ENCODE measurements at places on chromosomes 4 and X.

DNA sequence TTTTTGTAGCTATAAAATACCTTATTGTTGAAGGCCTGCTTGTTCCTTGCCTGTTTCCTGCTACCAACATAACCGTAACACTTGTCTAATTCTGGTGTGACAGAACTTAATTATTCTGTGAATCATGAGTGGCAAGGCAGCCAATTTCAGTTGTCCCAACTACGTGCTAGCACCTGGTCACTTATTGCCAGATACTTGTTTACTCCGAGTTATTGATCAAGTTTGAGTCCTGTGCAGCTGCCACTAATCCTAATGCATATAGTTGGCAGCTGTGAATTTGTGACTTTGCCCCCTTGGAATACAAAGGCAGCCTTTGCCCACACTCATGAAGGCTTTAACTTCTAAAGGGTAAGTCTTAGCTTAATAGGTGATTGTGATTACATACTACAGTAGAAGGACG lies 7.8 kb upstream of the RNF128 start:
- no peak for DNase-seq

DNA sequence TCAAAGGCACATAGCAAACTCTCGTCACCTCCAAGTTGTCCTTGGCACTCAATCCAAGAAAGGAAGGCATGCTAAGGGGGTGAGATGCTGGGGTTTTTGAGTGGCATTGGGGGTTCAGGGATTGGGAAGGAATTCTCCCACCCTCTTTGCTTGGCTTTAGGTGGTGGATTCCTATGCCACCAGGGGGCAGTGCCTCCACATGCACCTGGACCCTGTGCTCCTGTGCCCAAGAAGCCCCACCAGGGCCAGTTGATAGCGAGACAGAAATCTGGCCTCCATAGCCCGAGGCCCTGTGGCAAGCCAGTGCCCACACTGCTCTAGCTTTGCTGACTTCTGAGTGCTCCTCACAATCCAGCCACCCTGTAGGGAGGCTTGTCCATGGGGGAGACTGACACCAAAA lies 2.0 kb upstream of the FATE1 start:
- peak; percentile 18 for DNase-seq

- no peak for DNase-seq
These were observed 25.5 kb upstream of the NHSL2 start for GRCh38 chrX:71885099-71885498.

GRCh38 chr4:159698336-159698735 lies 595.5 kb downstream of the RAPGEF2 start:
- DNase-seq: no peak

GRCh38 chrX:13855689-13856450 lies 39.0 kb upstream of the GPM6B start:
- DNase-seq: no peak

- DNase-seq: no peak
These were observed 20.6 kb downstream of the CLIC2 start for GRCh38 chrX:155313766-155314165.

DNA sequence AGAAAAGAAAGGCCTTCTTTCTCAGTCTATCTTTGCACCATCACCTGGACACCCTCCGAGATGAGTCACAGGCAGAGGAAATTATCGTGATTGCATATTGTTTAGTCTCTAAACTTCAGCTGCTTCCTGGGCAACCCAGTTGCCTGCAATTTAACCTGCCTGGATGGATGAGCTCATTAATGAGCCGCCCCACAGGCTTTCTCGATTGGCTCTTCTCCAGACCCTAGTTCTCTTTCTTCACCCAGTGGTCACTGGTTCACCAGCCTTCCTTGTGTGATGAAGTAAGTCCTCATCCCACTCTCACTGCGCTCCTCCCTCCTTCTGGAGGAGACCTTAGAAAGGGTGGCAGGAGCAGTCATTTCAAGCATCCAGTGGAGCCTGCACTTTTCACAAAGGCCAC lies 94.4 kb downstream of the SOWAHB start:
- DNase-seq: no peak

DNA sequence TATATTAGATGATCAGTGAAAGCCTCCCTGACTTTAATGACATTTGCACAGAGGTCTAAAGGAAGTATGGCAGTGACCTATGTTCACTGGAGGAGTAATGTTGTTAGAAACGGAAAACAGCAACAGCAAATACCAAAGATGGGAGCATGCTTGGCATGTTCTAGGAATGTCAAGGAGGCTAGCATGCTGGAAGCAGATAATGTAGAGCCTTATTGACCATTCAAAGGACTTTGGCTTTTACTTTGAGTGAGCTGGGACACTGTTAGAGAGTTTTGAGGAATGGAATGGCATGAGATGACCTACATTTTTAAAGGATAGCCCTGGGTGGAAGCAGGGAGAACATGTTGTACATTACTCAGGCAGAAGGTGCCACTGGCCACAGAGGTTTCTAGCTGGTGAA lies 6.0 kb downstream of the RPA4 start:
- DNase-seq: no peak

DNA sequence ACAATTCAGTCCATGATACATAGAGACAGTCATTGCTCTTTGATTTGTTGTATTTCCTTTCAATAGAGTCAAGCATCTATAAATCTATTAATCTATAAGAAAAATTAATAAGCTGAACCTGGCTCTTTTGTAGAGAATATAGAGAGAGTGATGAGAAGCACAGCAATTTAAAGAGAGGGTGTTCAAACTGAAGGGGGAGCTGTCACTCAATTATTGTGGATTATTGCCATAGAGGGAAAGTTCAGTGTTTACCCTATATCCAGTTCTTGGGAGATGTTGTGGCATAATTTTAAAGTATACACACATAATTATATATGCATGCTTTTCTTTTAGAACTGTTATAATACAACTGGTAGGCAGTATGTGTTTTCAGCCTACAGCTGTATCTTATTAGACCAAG lies 1469.0 kb upstream of the PABPC4L start:
- DNase-seq: no peak

All from NCI-H1092 (cell line).